ENCODE measurements at places on chromosomes 12 and 14. TPM values are rescaled to one million over a fixed set of nuclear protein-coding genes. Genes with fewer than 3 reads are reported as not detected.

DNA sequence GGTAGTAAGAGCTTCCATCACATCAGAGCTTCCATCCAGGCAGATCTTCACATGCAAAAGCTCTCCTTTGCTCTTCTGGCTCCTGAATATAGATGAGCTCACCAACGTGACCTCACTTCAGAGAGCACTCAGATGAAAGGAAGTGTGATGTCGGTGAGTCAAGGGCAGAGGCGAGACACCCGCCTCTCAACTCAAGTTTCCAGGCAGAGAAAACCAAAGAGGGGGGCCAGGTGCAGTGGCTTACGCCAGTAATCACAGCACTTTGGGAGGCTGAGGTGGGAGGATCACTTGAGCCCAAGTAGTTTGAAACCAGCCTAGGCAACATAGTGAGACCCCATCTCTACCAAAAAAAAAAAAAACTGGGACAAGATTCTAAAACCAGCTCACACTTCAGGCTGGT is 126.9 kb downstream of the DUSP6 start:
- DNase-seq: no peak

- no peak for DNase-seq
Measured at GRCh38 chr14:78764240-78764639, 594.1 kb downstream of the NRXN3 start.

DNA sequence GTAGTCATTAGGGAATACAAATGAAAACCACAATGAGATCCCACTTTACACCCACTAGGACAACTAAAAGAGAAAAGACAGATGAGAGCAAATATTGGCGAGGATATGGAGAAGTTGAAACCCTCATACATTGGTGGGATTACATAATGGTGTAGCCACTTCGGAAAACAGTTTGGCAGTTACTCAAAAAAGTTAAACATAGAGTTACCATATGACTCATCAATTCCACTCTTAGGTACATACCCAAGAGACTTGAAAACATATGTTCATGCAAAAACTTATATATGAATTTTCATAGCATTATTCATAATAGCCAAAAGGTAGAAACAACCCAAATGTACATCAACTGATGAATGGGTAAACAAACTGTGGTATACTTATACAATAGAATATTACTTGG is 27.1 kb downstream of the ALDH1L2 start:
- DNase-seq: no peak

GRCh38 chr14:89844508-89844907 is 110.0 kb downstream of the EFCAB11 start:
- DNase-seq: no peak

- DNase-seq: no peak
Measured at GRCh38 chr12:130922511-130922953, 31.2 kb upstream of the ADGRD1 start.

DNA sequence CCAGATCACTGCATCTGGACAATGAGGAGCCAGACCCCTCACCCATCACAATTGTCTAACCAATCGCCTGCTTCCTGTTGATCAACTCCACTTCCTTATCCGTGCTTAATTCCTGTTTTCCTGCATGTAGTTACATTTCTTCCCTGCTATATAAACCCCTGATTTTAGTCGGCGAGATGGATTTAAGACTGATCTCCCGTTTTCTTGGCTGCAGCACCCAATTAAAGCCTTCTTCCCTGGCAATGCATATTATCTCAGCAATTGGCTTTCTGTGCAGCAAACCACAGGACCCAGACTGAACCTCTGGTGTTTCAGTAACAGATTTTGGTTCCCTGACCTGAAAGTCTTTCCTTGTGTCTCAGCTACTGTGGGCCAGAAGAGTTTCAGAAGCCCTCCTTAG is 272.3 kb downstream of the IPO8 start:
- DNase-seq: no peak

KRT2 gene
- polyA plus RNA-seq: 0.54 TPM

CLEC12A gene
- polyA plus RNA-seq: 1.5 TPM

OR4K2 gene
- polyA plus RNA-seq: not detected

CCDC175 gene
- 1.5 TPM for polyA plus RNA-seq

GPX2 gene
- polyA plus RNA-seq: 26.6 TPM

MLH3 gene
- polyA plus RNA-seq: 21.8 TPM

ADCY4 gene
- 10.5 TPM for polyA plus RNA-seq
